ENCODE measurements at places on chromosomes 1 and 21.

- no peak for DNase-seq
These were observed 147.6 kb downstream of the AJAP1 start for GRCh38 chr1:4802024-4802423.

DNA sequence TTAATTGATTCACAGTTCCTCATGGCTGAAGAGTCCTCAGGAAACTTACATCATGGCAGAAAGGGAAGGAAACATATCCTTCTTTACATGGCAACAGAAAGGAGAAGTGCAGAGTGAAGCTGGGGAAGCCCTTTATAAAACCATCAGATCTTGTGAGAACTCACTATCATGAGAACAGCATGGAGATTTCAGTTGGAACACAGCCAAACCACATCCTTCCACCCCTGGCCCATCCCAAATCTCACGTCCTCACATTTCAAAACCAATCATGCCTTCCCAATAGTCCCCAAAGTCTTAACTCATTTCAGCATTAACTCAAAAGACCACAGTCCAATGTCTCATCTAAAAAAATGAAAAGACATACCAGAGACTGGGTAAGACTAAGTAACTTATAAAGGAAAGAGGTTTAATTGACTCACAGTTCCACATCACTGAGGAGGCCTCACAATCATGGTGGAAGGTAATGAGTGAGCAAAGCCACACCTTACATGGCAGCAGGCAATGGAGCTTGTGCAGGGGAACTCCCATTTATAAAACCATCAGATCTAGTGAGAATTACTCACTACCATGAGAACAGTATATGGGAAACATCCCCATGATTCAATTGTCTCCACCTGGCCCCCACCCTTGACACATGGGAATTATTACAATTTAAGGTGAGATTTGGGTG lies 105.2 kb downstream of the MRPL39 start:
- DNase-seq, result no peak

- DNase-seq, result no peak
These were observed 87.1 kb downstream of the SELENOF start for GRCh38 chr1:86826856-86827255.

DNA sequence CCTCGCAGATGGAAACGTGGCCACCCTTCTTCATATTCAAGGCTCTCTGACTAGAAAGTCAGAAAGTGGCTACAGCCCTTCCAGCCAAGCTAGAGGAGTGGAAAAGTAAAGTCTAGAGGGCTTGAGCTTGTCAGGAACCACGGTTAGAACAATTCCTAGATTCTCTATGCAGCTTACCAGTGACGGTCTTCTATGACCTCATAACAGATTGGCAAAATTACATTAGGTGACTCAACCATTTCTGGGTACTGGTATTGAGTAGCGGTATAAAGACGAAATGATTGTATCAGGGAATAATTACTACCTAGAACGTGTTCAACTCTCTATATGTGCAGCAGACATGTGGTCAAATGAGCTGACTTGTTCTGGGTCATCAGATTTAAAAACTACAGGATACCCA lies 155.0 kb upstream of the RUNX1 start:
- no peak for DNase-seq

- no peak for DNase-seq
These were observed 18.0 kb downstream of the MPZL1 start for GRCh38 chr1:167739752-167740151.

GRCh38 chr1:159993911-159994310 lies 37.9 kb downstream of the PIGM start:
- DNase-seq, result no peak

- no peak for DNase-seq
These were observed 382.5 kb upstream of the VAMP3 start for GRCh38 chr1:7388488-7389185.

DNA sequence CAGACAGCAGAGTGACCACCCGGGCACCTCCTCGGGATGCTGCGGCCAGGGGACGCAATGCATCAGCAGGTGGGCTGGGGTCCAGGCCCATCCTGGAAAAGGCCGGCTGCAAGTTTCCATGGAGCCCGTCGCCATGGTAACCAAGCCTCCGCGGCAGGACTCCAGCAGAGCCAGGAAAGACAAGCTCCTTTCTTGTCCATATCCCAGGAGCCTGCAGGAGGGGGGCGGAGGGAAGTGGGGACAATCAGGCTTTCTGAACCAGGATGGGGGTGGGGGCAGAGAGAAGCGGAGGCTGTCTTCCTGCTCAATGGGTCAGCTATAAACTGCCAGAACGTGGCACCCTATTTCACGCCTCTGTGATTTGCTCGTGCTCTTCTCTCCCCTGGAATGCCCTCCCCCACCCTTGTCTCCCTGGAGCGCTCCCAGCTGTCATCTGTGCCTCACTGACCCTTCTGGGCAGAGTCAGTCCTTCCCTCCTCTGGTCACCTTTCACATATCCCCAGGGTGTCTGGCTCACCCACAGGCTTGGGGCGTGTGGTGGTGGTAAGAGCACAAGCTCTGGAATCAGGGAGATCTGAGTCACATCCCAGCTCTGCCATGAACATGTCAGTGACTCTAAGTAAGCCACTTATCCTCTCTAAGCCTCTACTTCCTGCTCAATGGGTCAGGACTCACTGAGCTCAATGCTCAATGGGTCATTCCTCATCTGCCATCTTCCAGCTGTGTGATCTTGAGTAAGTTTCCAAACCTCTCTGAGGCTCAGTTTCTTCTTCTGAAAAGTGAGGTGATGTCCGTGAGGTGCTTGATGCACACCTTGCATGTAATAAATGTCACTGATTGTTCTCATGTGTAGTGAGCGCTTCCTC lies 58.9 kb upstream of the LAPTM5 start:
- no peak for DNase-seq

DNA sequence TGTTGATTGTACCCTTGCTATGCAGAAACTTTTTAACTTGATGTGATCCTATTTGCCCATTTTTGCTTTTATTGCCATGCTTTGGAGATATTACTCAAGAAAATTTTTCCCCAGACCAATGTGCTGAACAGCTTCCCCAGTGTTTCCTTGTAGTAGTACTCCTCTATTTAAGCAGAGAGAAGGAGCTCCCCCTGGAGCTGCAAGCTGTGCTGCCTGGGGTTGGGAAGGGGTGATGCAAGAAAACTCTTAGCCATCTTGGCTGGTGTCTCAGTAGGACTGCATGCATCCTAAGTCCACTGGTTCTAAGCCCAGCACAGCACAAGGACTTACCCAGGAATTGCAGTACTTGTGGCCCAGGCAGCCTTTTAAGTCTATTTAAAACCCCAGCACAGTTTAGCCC lies 121.6 kb downstream of the NTMT2 start:
- no peak for DNase-seq

- no peak for DNase-seq
These were observed 56.5 kb upstream of the CTPS1 start for GRCh38 chr1:40922969-40923368.

DNA sequence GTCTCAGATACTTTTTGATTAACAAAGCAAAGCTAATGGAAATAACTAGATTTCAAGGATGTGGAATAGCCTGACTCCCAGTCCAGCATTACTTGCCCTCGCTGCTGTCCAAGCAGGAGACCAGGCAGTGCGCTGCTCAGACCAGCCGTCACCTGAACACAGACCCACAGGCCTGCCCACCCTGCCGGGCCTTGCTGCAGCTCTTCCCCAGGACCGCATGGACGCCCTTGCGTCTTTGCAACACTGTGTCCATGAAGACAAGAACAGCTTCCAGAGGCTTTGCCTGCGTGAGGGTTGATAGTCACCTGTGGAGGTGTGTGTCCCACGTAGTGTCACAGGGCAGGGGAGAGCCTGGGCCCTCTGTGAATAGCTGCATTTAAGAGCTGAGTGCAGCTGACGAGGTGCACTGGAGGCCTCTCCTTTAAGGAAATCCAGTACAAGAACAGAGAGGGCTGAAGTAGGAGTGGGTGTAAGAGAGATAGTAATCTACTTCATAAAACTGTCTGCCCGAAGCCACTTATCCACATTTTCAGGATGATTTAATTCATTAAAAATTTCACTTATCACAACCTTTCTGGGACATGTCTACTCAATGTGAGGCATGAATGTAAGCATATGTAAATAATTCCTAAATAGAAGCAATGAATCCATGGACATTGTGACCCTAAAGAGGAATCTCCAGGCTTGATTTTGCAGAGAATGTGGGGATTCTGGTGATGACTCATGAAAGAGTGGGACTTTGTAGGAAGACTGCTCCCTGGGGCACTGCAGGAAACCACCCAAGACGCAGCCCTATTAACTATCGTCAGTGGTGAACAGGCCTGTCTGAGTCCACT lies 176.2 kb upstream of the RAB4A start:
- no peak for DNase-seq

DNA sequence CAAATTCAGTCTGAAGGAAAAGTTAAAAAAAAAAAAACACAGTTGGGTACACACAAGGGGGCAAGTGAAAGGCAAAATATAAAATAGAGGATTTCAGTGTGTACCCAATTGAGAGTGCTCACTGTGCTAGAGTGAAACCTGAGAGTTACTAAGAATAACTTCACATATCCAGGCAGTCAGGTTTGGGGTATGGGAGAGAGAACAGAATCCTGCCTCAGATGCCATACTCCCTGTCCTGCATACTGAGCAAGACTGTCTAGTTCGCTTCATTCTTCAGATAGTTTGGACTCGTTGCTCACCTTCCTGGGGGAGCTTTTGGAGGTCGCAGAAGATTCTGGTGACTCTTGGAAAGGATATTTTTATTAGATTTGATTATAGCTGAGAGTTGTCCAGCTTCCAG lies 20.4 kb downstream of the CEP85 start:
- DNase-seq, result no peak

- no peak for DNase-seq
These were observed 78.0 kb upstream of the ATP5PO start for GRCh38 chr21:33993286-33994231.

GRCh38 chr1:214426426-214426812 lies 125.0 kb downstream of the PTPN14 start:
- no peak for DNase-seq

DNA sequence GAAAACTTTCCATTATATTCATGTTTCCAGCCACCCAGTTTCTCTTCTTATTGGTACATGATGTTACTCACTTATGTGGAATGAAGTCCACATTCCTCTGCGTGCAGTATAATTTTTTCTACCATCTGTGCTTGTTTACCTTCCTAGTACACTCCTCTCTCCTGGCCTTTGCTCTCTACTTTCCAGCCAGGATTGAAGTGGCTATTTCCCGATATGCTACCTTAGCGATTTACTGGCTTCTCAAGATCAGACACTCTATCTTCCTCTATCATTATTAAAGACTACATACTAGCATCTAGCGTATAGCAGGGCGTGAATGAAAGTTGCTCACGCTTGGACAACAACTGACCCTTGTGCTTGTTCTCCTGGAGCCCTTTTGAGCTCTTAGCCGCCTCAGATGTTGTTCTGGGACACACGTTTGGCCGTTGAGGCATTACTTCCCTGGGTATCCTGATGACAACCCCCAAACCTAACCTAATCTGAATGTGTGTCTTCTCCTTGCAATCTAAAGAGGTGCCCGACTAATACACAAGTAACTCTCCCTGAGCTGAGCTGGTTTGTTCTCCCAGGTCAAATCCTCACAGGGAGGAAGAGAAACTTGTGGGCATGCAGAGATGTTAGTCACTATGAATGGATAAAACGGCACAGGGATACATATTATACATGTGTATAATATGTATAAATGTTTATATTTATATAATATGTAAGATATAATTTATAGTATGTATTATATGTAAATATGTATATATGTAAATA lies 13.4 kb upstream of the MTARC2 start:
- no peak for DNase-seq

DNA sequence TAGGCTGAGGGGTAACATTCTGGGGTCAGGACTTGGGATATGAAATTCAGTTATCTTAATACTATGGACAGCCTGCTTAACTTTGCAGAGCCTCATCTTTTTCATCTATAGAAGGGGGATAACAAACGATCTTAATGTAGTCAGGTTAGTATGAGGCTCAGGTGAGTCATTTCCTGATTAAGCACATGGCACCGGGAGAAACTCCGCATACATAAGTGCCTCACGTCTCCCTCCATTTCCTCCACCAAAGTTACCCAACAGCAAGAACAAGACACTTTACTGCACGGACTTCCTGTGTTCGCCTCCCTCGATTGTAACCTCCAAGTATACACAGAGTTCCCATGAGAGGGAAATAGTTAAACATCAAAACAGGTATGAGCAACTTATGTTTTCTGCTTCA lies 112.7 kb upstream of the COA6 start:
- no peak for DNase-seq

- DNase-seq, result no peak
These were observed 470 bp upstream of the NAXE start for GRCh38 chr1:156591181-156591431.

- no peak for DNase-seq
These were observed 22.0 kb downstream of the COL6A1 start for GRCh38 chr21:46003575-46004007.

GRCh38 chr1:207965392-207966387 lies 54.8 kb upstream of the CD34 start:
- DNase-seq, result no peak

- no peak for DNase-seq
These were observed 80.2 kb downstream of the VPS13D start for GRCh38 chr1:12309783-12310742.

DNA sequence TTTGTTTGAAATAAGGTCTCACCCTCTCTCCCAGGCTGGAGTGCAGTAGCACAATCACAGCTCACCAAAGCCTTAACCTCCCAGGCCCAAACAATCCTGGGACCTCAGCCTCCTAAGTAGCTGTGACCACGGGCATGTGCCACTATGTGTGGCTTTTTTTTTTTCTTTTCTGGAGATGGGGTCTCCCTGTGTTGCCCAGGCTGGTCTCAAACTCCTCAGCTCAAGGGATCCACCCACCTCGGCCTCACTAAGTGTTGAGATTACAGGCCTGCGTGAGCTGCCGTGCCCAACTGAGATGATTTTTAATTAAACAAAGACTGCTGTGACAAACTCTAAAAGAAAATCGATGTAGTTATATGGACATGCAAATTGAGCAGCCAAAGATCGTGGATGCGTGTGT lies 768.4 kb upstream of the ADGRL2 start:
- DNase-seq, result no peak

DNA sequence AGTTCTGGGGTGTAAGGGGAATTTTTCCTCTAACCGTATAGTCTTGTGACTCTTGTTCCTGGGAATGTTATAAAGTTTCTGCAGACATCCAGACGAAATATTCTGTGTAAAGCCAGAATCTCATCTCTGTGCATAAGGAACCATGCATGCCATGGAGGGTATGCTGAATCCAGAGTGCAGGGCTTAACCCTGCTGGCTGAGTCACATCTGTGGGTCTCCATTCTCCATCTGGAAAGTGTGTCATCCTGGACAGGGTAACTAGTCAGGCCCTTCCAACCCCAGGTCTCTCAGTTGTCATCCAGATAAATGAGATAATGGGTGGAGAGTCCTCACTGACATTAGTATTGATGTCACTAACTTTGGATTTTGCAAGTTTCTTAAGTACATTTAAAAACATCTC lies 48.8 kb downstream of the ATP5PO start:
- no peak for DNase-seq

DNA sequence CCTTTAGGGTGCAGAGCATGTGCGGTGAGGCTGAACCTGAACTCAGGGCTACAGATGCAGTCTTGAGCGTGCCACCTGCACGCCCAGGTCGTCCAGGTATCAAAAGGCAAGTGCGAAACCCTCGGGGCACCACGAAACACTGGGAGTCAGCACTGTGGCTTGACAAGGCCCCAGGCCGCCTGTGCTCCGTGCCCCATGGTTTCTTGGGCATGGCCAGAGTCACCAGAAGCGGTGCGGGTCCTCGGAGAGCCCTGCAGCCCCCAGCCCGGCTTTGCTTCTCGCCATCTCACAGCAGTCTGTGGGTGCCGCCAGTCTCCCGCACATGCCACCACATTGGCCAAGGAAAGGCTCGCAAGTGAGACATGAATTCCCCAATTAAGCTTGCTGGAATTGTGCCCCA lies 117.3 kb downstream of the PGBD5 start:
- DNase-seq, result no peak

- no peak for DNase-seq
These were observed 40.9 kb upstream of the EPS8L3 start for GRCh38 chr1:109804660-109805059.

Data from hematopoietic multipotent progenitor cell treated with erythropoietin and hydrocortisone succinate and interleukin-3 and kit ligand, for 17 days (in vitro differentiated cells).